ENCODE measurements at places on chromosomes 11 and 22. TPM values are rescaled to one million over a fixed set of nuclear protein-coding genes. Genes with fewer than 3 reads are reported as not detected.
A peak's percentile ranks its signal among the peaks of the same experiment; 100 is the strongest.

DNA sequence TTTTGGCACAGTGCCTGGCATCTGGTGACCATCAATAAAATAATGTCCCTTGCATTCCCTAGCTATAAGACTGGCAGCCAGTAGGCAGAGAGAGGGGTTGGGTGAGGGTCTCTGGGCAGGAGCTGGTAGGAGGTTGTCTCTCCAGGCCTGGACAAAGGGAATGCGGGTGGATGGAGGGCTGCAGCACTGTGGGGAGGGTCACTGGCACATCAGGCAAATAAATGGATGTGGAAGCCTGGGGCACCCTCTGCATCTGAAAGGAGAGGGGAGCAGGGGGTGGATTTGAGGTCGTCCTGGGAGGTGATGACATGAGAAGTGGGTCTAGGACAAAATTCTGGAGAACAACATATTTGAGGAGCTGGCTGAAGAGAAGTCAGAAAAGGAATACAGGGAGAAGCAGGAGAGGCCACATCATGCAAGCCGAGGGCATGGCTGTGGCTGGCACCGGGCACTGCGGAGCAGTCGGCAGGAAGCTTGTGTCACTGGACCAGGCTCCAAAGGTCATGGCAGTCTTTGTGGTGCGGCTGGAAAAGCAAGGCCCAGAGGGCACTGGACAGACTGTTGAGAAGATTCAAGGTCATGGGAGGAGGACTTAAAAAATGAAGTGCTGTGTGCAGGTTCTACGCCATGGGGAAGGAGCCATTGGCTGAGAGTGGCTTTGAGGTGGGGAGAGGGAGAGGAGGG, 36.5 kb upstream of the THY1 start:
- no peak for DNase-seq

- DNase-seq = no peak
Observed at GRCh38 chr22:30990690-30991089, 21.6 kb downstream of the TUG1 start.

DNA sequence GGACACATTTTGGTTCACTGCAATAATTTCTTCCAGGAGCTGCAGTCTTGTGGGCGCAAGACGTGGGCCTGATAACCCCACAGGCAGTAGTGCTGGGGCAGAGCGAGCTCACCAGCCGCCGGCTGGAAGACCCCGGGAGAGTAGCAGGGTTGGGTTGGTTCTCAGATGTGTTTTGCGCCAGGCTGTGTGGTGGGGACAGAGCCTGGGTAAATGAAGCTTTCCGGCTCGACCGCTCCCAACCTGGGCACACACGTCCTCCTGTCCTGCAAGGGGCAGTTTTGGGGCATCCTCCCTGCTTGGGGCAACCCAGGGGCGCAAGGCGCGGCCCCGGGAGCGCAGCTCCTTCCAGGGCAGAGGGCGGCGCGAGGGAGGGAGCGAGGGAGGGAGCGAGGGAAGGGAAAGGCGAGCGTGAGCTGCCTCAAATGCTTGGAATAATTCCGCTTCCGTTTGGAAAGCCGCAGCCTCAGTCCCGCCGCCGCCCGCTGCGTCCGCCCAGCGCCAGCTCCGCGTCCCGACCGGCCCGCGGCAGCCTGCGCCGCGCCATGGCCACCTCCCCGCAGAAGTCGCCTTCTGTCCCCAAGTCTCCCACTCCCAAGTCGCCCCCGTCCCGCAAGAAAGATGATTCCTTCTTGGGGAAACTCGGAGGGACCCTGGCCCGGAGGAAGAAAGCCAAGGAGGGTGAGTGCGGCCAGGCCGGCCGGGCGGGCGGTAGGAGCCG, at the start of gene PARVA:
TSS of gene PARVA (plus strand) at position 466 of the 718 bp plus-strand sequence. CDS start at position 543, 77 bp downstream.
- no peak for DNase-seq

DNA sequence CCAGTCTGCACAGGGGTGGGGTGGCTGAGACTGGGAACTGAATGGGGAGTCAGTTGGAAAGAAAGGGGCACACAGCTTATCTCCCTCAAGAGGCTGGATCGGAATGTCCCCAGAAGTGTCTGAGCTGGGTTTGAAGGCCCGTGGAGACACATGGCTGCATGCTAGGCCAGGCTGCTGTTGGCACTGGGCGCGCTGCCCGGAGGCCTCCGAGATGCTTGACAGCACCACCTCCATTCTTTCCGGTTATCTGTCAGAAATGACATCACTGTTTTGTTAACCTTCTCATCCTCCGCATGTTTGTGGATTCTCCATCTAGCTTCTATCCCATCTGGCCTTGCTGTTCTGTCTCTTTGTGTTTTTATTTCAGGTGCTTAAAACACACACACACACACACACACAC, 85.5 kb downstream of the APIP start:
- no peak for DNase-seq

DNA sequence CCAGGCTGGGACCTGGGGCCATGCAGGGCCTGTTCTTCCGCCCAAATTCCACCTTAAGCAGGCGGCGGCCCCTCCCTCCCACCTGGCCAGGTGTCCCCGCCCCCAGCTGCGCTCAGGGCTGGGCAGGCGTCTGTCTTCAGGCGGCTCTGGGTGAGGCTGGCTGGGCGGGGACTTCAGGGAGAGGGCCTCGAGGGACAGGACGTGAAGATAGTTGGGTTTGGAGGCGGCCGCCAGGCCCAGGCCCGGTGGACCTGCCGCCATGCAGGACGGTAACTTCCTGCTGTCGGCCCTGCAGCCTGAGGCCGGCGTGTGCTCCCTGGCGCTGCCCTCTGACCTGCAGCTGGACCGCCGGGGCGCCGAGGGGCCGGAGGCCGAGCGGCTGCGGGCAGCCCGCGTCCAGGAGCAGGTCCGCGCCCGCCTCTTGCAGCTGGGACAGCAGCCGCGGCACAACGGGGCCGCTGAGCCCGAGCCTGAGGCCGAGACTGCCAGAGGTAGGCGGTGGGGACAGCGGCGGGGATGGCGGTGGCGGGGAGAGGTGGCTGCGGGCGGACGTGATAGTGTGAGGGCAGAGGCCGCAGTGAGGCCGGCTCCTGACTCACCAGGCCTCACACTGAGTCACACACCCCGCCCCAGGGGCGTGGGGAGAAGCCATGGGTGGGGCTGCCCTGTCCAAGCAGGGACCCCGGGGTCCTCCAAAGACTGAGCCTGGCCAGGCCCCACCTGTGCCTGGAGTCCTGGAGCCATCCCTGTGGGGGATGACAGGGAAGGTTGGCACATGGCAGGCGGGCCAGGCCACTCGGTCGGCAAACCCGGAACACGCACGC, at the start of gene PKP3:
TSS of gene PKP3 (plus strand) at position 176 of the 824 bp plus-strand sequence. CDS start at position 260, 84 bp downstream.
- DNase-seq = no peak

DNA sequence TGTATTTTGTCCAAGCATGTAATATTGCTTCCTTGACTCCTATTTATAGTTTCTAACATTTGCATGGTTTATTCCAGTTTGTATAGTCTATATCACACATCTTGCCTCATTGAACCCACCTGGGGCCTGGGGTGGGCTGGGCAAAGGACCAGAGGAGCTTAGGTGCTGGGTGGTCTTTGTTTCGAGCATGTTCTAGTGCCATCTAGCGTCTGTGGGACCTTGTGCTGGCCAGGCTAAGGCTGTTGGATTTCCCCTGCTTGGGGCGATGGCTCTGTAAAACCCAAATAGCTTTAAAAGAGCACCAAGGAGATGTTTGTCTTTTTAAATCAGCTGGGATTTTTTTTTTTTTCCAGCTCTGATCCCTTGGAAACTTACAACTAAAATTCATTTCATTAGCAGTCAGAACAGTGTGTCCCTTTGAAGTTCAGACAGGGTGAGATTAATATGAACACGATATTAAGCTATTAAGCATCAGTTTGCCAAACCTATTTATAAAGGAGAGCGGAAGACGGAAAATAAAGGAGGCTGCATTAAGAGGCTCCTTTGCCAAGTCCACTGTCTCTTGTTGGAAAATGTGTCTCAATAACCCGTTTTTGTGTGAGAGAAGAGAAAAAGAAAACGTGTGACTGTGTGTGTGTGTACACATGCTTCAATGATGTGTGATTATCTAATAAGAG, 157.4 kb downstream of the COMMD9 start:
- peak; percentile 10 for DNase-seq

DNA sequence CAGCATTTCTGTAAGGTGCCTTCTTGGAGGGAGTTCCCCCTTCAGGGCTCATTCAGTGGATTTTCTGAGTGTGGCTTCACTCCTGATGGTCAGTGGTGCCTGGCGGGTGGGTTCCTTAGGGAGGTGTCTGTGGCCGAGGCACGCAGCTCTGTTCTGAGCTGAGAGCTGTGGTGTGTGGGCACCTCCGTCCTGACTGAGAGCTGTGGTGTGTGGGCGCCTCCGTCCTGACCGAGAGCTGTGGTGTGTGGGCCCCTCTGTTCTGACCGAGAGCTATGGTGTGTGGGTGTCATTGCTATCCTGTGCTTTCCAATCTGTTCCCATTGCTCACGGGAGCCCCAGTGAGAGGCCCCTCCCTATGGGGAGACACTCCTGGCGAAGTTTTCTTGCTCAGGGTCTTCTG, 39.8 kb downstream of the MUC6 start:
- DNase-seq = no peak

DNA sequence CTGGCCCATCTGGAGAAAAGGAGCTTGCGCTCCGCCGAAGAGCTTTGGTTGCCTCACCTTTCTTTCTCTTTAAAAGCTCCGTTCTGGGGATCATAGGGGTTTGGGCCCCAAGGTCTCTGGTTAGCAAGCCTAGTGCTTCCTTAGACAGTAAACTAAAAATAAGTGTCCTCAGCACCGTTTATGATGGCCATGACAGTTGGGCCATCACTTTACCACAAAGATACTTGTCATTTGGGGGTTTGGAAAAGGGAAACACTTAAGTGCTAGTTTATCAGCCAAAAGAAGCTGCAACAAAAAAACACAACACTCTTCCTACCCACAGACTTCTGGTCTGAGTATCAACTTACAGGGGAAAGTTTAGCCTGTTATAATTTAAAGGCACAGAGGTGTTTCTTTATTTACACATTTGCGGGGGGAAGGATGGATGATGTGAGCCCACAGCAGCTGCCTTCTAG, 88.4 kb upstream of the CD44 start:
- DNase-seq = no peak

GRCh38 chr11:57358543-57358961, 20.4 kb downstream of the P2RX3 start:
- DNase-seq = no peak

- no peak for DNase-seq
Observed at GRCh38 chr11:117796456-117796871, 552 bp downstream of the DSCAML1 start.

- DNase-seq = no peak
Observed at GRCh38 chr11:116488836-116489389, 283.9 kb downstream of the BUD13 start.

GDPD4 gene
- total RNA-seq = not detected

ROBO3 gene
- 21.5 TPM for total RNA-seq

TMEM191C gene
- total RNA-seq = 1.5 TPM

MOGAT2 gene
- not detected for total RNA-seq

CCDC116 gene
- total RNA-seq = 0.22 TPM

MAPK8IP2 gene
- total RNA-seq = 0.62 TPM

HPS4 gene
- 62.2 TPM for total RNA-seq

MISFA gene
- 3.1 TPM for total RNA-seq

MPEG1 gene
- not detected for total RNA-seq

All from activated T-cell treated with anti-CD3 and anti-CD28 coated beads, Interleukin-2, amount 50 U/mL, for 72 hours (primary cell).